HL-60 (cell line): ENCODE measurements at places on chromosomes 4 and X.

DNA sequence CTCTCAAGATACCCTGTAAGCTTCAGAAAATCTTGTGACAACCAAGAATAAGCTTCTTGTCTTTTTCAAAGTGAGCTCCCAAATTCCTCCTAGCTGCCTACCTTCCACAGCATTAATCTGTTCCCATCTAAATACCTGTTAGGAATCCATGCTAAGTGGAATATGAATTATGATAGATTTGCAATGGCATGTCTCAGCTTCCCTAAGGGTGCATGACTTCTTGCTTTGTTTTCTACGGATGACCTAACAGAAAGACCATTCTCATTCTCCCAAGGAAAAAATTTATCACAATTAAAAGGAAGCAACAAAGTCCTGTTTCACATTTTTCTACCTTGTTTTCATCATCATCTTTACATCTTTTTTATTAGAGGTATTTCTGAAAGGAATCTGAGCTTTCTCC is 532.7 kb downstream of the GRXCR1 start:
- DNase-seq, result no peak

DNA sequence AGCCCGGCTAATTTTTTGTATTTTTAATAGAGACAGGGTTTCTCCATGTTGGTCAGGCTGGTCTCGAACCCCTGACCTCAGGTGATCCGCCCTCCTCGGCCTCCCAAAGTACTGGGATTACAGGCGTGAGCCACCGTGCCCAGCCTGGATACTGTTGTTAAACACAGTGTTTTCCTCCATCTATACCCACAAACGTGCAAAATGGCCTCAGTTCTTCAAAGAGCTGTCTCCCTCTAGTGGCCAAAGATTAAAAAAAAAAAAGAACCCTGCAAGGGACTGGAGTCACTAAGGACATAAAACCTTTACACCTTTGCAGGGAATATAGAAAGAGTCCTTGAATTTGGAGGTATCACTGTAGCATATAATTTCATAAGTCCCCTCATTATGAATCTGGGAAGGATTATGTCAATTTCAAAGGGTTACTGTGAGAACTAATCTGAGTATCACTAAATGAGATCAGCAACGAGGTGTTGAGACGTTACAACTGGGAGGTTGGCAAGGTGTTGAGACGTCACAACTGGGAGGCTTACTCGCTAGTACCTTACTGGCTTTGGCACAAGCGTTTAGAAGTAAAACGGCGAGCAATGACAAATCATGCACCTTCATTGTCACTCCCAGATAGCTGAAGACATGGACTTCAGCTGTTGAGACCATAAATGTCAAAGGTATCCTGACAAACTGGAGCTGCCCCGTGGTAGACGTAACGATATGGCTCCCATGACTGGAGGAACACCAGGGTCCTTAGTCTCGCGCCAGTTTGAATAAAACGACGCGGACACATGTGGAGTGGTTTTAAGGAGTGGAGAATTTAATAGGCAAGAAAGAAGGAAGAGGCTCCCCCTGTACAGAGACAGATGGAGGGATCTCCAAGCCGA is 33.4 kb upstream of the ENPP6 start:
- no peak for DNase-seq

DNA sequence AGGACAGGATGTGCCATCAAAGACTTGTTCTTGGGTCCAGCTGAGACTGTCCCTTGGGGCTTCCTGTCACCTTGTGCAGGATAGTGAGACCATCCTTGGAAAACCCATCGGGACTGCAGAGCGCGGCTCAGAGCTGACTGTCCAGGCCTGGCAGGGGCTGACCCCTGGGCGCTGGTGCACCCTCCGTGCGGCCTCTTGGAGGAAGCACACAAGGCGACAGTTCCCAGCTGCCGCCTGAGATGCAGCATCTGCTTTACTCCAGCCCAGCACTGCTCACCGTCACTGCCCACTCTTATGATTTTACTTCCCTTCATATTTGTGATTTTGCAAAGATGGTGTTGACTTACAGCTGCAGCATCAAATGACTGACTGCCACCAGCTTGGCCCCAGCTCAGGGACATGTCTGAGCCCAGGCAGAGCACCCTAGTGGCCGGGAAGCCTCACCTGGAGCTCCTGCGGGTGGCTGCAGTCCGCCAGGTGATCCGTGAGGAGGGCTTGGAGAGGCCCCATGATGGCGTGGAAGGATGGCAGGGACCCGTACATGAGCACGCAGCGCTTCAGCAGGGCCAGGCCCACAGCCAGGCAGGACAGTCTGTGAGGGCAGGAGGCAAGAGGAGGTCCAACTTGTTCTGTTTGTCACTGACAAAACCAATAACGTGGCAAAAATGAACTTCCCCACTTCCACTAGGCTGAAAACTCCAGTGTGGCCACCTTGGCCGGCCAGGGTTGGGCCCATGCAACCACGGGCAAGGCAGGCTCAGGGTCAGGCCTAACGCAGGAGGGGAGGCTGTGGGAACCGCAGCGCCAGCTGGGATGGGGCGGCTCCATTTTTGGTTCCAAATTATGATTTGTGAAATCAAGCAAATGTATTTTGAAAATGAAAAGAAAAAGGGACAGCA is 21.8 kb downstream of the NOP14 start:
- no peak for DNase-seq

DNA sequence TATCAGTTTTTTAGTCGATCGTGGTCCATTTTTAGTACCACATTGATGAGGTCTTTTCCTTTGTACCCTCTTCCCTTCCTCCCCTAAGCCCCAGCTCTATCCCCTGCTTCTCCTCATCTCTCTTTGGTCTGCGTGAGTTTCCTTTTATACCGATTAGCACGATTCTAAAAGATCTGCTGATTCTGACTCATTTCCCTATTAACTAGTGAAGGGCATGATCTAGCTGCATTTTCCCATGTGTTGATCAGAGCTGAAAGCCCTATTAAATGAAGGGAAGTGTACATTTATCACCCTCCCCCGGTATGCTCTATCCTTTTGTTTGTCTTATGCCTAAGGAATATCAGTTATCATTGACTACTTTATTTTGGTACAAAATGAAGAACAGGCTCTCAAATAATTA is 181.7 kb upstream of the NPY2R start:
- no peak for DNase-seq

DNA sequence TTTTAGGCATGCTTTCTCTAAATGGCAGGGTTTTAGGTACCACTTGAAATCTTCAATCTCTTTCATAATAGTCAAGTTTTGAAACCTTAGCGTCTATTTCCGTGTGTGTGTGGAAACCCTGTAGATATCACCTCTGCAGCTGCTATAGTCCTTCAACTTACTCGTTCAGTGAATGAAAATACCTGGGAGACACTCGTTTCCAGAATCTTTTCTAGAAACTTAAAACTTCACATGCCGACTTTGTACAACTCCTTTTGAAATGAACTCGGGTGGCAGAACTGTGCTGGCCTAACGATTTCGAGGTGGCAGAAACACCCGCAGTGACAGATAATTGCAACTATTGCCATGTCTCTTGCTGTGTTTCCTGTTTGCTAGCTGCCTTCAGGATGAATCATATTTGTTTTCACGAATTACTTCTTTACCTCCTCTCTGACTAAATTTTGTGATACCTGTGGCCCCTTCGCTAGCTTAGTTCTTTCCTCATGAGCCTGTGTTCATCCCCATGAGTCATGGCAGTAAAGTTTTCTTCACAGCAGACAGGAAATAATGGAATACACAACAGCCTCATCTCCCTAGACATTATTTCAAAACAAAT is 104.7 kb upstream of the SMIM10 start:
- no peak for DNase-seq

GRCh38 chr4:154743683-154744340 is at the start of gene LRAT:
TSS of gene LRAT (plus strand) at chr4:154744000. CDS start at chr4:154744327, 327 bp downstream.
- no peak for DNase-seq

GRCh38 chr4:153750197-153750817 is 9.5 kb downstream of the RNF175 start:
- DNase-seq, result peak; percentile 86

DNA sequence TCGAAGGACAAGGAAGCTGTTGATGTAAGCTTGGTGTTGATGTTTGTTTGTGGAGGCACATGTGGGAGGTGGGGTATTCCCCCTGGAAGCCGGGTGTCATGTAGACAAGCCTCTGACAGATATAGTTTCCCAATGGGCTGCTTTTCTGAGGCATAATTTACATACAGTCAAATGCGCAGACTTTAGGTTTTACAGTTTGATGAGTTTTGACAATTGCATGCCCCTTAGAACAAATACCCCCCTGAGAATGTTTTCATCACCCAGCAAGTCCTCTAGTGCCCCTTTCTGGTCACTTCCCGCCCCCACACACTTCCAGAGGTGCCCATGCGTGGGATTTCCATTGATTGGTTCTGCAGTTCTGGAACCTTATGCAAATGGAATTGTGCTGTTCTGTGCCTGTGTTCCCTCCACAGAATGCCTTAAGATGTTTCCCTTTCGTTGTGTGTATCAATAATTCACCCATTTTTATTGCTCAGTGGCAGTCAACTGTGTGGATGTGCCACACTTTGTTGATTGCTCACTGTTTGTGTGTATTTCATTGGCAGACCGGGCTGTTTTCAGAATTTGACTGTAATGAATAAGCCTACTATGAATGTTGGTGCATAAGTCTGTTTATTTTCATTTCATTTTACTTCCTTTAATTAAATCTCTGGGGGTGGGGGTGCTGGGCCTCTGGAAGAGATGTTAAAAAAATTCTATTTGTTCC is 8.5 kb downstream of the EVC start:
- DNase-seq, result no peak

DNA sequence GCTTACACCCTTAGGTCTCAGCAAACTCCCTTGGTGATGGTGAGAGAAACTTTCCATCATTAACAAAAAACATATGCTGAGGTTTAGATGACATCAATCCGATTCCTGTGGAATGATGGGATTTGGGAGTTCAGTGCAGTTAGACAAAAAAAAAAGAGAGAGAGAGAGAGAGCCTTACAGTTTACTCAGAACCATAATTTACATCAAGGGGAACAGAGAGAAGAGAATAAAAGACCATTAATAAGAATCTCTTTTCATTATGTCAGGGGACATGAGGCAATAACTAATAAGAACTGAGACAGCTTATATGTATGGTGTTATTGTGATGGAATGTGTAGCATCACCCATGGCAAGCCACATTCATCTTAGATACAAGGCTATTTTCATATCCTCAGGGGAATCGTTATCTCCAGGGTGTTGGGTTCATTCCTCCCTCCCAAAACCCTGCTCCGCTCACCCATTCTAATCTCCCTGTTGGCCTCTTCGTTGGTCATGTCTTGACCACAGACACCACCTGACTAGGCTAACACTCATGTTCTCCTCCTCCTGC is 175.7 kb upstream of the MXRA5 start:
- no peak for DNase-seq
